T-helper 2 cell (primary cell): ENCODE measurements at places on chromosomes 6 and 20.

GRCh38 chr6:129638686-129639085, 71.3 kb downstream of the ARHGAP18 start:
- no peak for DNase-seq

DNA sequence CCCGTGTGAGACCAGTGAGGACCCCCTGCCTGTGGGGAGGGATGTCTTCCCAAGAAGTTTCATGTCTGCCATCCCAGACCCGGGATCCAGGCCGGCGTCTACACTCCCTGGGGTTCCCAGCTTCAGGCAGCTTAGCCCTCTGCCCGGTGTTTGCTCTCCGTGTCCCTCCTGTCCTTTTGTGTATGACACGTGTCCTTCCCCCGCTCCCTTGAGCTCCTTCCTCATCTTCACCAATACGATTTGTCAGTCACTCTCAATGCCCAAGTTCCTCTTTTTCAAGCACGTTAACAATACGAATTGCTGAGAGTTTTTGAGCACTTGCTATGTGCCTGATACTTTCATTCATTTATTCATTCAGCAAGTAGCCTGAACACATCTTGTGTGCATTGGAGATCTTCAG, 115.6 kb upstream of the PTPN1 start:
- no peak for DNase-seq

DNA sequence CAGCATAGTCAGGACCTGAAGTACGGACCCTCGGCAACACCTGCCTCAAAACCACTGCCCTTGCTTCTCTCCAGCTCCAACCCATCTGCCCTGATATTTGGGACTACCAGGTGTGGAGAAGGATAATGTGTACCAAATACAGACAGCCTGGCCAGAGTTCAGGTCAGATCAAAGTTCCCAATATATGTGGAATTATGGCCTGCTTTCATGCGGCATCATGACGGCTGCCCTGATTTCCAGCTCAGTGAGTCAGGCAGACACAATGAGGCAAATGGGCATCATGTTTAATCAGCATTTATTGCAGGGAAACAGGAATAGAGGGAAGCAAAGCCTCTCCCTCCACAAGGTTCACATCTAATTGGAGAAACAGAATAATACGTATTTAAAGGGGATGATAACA, 57.9 kb downstream of the FRK start:
- no peak for DNase-seq

GRCh38 chr6:208938-209337, 83.3 kb upstream of the DUSP22 start:
- no peak for DNase-seq

- DNase-seq, result no peak
Observed at GRCh38 chr6:53251033-53251672, 97.6 kb downstream of the ELOVL5 start.

DNA sequence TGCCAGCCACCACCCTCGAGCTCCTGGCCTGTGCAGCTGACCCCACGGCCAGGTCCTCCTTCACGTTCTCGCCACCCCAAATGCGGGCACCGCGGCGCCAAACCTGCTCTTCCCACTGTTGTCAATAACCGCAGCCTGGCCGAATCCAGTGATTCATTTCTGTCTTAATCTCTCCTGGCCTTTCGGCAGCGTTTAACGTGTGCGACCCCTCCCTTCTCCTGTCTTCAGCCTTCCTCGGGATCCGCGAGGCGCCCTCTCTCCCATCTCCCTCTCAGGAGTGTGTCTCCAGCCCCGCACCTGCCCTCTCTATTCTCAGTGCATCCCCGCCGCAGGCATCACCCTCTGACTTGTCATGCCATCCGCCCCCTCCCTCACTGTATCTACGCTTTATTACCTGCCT, 91.4 kb downstream of the THBS2 start:
- no peak for DNase-seq

DNA sequence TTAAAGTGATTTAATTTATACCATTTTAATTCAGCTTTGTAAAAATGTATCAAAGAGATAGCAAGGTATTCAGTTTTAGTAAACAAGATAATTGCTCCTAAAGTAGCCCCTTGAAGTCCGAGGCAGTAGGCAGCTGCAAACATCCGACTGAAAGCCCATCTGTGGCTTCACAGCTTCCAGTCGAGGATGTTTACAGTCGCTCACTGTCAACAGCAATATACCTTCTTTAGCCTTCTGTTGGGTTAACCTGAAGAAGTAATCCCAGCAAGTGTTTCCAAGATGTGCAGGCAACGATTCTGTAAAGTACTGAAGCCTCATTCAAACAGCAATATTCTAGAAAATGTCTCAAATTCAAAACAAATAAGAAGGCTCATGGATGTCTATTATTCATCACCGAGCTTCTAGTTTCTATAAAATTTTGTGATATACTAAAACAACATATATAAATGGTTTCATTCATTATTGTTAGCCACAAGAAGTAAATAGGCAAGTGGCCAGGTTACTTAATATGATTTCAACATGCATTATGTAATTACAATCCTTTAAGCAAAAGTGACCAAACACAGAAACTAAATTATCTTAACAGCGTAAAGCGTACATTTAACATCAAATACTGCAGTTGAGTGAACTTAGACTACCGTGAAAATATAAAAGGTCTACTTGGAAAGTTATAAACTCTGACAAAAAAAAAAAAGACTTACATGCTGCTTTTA, 115.0 kb downstream of the OGFRL1 start:
- DNase-seq, result no peak

GRCh38 chr20:38631155-38632022, 29.8 kb downstream of the ARHGAP40 start:
- DNase-seq, result no peak

- no peak for DNase-seq
Observed at GRCh38 chr6:30202366-30202765, 10.8 kb downstream of the TRIM26 start.

DNA sequence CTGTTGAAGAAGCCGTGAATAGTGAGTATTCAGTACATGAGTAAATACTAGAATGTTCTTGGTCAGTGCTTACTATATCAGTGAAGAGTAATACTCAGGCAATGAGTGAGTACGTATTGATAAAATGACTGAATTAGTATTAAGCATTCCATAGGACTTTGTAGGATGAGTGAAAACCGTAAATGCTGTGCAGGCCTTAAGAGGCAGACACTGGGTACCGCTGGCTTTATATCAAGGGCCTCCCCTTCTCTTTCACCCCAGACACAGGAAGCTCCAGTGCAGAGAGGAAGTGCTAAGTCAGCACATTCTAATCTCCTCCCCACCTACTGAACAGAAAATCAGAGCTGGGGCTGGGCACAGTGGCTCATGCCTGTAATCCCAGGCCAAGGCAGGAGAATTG, 24.2 kb downstream of the POFUT1 start:
- no peak for DNase-seq

- DNase-seq, result no peak
Observed at GRCh38 chr6:125183391-125183790, 29.8 kb downstream of the TPD52L1 start.

DNA sequence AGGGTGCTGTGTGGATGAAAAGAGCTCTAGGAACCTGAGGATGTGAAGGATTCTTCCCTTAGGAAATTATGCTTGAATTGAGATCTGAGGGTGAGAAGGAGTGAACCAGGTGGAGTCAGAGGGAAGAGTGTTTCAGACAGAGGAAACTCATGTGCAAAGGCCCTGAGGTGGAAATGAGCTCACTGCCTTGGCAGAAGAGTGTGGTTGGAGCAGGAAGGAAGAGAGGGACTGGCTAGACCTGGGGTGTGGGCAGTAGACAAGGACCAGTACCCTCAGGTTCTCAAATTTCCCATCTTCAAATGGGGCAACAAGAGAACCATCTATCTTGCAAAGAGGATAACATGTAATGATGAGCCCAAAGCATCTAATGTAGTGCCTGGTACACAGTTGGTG, 24.0 kb upstream of the GTSF1L start:
- no peak for DNase-seq

DNA sequence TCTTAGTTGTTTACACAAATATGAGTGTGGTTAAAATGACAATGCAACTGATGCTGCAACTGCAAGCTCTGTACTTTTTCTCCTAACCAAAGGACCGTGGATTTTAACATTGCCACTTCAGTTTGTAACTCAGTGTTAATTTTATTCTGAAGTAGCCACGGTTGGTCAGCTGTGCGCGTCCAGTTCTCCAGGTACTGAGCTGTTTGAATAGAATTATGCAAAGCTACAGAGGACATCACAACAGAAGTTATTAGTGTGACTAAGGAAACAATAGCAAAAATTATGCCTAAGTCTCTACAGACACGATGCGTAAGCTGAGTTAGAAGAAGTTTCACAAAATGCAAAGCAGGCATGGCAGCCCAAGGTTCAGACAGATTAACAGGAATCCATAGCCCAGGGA, 4.4 kb upstream of the ABHD12 start:
- DNase-seq, result no peak

GRCh38 chr6:32111424-32112066, 2.4 kb upstream of the TNXB start:
- DNase-seq, result no peak

DNA sequence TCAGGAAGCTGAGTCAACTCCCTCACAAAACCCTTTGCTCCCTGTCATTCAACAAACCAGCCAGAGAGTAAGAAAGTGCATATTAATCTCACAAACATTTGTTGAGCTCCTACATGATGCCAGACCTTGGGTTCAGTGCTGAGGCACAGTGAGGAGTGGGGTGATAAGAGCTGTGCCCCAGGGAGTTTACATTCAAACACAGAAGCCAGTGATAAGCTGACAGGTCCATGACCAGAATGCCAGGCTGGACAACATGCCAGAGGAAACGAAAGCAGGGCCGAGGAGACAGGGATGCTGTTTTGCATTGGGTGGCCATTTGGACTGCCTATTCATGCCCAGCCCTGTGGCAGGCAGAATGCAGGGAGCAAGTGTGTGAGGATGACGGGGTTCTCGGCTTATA, 76.7 kb downstream of the LRFN2 start:
- DNase-seq, result no peak

DNA sequence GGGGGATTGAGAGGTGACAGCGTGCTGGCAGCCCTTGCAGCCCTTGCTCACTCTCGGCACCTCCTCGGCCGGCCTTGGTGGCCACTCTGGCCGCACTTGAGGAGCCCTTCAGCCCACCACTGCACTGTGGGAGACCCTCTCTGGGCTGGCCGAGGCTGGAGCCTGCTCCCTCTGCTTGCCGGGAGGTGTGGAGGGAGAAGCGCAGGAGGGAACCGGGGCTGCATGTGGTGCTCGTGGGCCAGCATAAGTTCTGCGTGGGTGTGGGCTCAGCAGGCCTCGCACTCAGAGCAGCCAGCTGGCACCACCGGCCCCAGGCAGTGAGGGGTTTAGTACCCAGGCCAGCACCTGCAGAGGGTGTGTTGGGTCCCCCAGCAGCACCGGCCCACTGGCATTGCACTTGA, 912.2 kb upstream of the ADGRB3 start:
- no peak for DNase-seq

GRCh38 chr20:64111841-64112641, 4.7 kb upstream of the NPBWR2 start:
- DNase-seq, result no peak

- DNase-seq, result no peak
Observed at GRCh38 chr6:163457637-163458561, 43.4 kb downstream of the QKI start.

DNA sequence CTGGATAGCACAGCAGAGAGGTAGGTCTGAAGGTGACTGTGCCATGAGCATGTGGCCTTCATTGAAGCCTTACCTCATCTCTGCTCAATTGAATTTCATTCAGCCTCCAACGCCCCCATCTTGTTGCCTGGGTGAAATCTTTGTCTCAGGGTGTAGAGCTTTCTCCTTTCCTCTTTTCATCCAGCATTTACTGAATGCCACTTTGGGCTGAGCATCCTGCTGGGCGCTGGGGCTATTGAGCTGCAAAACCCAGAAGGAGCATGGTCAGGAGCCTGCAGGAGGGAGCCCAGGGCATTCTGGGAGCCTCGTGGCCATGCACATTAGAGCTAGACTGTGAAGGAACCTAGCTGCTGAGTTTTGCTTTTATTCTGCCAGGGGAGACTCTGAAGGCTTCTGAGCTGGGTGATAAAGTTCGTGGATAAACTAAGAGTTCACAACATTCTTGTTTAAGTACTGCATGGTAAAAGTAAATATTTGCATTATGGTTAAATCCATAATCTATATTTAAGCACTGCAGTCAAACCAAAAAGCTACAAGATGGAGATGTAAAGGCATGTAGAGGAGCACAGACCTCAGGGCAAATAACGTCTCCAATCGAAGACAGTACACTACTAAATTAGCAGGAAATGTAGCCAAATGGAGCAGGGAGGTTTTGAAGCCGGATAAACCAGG, 13.2 kb upstream of the ASXL1 start:
- no peak for DNase-seq

GRCh38 chr6:169953686-169954085, 202.3 kb downstream of the ERMARD start:
- no peak for DNase-seq

- DNase-seq, result no peak
Observed at GRCh38 chr6:167824591-167825331, 1.9 kb upstream of the AFDN start.

DNA sequence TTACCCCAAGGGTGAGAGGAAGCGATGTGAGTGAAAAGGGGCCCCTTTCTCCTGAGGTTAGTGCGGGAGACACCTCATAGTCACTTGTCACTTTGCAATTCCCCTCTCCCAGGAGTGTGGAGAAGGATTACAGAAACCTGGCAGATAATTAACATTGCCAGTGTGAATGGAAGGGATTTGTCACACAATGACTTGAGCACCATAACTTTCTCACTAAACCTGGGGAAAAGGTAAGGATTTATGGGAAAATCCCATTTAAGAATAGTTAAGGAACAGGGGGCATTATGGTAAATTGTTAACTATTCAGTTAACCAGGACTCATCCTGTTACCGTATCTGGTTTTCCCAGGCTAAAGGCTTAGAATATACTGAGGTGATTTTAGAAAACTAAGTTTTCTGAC, 219.5 kb upstream of the JAG1 start:
- DNase-seq, result no peak

GRCh38 chr20:38602185-38602581, 574 bp downstream of the ARHGAP40 start:
- no peak for DNase-seq

GRCh38 chr20:36604952-36605398, 604 bp upstream of the RAB5IF start:
- DNase-seq, result no peak

DNA sequence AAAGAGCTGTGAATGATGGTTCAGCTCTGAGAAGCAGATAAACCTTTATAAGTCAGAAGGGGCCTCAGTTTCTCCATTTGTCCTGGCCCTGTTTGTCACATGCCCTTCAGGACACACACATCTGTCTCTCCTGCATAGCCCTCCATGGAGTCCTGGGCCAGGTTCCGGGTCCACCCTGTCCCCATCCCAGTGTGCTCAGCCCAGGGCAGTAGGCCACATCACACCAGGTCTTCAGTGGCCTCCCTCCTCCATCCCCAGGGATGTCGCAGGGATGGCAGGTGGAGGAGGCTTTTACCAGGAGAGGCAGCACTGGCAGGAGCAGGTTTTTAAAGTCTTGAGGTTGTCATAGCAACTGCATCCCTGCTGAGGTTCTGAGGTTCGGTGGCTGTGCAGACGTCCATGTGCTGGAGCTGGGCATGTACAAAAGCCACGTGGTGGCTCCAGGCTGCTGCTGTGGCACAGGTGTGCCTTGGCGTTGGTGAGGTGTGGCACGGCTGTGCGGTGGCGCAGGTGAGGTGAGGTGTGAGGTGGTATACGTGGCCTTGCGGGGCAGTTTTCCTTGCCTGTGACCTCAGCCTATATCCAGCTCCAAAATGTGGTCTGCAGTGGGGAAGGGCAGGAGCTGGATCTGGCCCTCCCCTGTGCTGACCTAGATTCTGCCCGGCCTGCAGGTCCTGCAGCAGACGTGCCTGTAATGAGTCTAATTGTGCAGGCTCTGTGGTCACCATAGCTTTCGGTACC, 8.0 kb upstream of the NPBWR2 start:
- no peak for DNase-seq

- DNase-seq, result no peak
Observed at GRCh38 chr6:168015482-168016175, 18.2 kb downstream of the KIF25 start.

GRCh38 chr6:5968817-5969734, 37.6 kb downstream of the NRN1 start:
- DNase-seq, result no peak
